Sigmoid colon (tissue), 7 donors: ENCODE measurements at places on chromosomes 13 and 19.

DNA sequence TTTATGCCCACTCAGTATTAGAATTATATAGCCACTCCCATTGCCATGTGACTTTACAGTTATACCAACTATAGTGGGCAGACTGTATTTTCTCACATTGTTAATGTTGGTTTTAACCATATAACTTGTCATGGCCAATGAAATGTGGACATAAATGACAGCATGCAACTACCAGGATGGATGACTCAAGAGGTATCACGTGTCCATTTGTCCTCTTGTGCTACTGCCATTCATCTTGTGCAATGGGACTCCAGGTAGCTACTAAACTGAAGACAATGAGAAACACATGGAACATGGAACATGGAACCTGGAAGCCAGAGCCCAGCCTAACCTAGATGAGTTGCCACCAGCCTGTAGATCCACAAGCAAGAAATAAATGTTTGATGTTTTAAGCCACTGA lies 242.7 kb upstream of the IPO5 start:
- no peak for DNase-seq

GRCh38 chr19:52640916-52641315 lies 2.8 kb upstream of the ZNF83 start:
- no peak for DNase-seq

GRCh38 chr19:35006999-35007365 lies 6.9 kb downstream of the GRAMD1A start:
- no peak for DNase-seq

DNA sequence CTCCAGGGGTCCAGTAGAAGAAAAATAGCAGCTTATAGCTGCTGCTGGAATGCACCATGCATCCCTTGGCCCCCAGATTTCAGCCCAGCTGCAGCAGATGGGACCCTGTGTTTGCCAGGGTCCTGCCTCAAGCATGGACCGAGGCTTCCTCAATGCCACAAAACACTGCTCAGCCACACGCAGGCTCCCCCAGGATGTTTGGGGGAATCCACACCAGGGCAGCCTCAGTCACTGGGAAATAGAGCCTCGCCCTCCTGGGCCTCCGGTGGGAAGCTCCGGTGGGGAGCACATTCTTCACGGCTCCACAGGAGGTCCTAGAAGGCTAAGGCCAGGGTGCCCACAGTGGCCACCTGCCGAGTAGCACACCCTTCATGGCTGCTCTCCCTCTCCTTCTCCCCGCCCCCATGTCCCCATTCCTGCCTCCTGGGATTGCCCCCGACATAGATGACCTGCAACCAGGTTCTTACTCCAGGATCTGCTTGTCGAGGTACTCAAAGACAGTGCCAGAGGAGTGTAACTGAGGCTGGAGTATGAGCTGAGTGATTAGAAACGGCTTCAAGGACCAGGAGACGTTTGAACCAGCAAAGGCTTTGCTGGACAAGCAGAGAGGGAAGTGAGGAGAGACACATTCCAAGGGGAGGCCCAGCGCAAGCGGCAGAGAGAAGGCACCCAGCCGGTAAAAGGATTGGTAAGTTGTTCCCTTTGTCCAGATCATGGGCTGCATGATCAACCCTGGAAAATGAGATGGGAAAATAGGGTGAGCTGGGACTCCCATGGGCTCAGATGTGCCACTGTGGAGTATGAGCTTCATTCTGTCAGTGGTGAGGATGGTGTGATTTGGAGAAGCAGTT lies 110.7 kb upstream of the UQCRFS1 start:
- DNase-seq, result peak; percentile 40

GRCh38 chr13:80348314-80348713 lies 7.4 kb upstream of the SPRY2 start:
- DNase-seq, result no peak

DNA sequence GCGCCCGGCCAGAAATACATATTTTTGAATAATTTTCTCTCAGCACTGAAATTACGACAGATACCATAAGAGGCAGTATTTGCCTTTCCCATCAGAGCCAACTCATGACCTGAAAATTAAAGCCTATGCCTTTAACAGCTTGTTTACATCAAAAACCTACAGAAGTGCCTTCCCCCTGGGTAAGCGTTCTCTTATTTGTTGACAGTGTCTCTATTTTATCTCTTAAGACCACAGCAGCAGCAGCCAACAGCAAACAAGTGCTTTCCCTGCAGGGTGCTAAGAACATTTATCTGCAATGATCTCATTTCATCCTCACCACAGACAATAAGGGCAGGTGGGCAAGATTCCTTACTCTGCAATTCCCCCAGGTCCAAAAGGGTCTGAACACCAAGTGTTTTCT lies 6.0 kb downstream of the AKAP8L start:
- no peak for DNase-seq

DNA sequence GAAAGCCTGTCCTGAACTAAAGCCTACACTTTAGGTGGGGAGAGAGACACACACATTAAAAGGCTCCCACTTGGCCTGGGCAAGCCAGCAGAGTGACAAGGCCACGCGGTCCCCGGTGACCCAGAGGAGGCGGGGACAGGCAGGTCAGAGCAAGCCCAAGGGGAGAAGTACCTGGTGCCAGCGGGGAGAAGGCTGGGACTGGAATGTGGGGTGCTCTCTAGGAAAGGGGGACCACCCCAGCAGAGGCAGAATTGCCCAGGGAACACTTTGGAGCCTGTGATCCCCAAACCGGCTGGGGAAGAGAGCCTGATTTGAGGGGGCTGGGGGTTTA lies 82.3 kb downstream of the RAB20 start:
- no peak for DNase-seq

- no peak for DNase-seq
Observed at GRCh38 chr19:28066161-28066560, 1146.8 kb downstream of the UQCRFS1 start.

GRCh38 chr19:17127671-17128070 lies 52.1 kb downstream of the MYO9B start:
- DNase-seq, result no peak

DNA sequence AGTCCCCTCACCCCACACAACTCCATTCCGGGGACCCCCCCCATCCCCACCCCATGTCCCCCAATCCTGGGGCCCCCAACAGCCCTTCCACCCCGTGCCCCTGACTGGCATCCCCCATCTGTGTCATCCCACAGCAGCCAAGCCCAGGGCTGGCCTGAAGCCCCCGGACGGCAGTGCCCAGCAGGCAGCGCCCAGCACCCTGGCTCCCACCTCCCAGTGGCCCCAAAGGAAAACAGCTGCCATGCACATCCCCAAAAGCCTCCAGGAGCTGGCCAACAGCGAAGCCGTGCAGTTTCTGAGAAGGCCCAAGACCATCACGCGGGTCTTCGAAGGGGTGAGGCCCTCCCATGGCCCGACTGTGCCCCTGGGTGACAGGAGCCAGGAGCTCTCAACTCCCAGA lies 1.4 kb downstream of the SYNGR4 start:
- DNase-seq, result no peak

DNA sequence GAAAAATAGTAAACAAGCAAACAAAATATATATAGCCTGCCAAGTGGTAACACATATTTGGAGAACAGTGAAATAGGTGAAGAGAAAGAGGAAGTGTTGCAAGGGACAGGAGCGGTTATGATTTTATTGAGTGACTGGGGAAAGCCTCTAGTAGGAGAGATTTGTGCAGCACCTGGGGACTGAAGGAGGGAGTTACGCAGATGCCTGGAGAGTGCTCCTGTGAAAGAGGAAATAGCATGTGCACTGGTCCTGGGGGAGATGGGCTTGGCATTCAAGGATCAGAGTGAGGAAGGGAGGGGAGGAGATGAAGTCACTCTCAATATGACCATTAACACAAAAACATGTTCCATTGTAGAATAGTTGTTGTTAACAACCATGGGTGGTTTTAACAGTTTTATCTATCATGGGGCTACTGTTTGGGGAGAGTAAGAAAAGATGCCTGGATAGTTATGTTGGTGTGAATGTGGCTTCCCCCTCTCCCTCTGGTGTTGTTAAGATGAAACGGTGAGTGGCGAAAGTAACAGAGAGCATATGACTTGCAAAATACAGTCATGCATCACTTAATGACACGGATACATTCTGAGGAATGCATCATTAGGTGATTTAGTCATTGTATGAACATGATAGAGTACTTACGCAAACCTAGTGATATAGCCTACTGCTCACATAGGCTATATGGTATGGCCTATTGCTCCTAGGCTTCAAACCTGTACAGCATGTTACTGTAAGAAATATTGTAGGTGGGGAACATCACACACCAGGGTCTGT lies 251.7 kb upstream of the ARGLU1 start:
- DNase-seq, result no peak

- DNase-seq, result no peak
Observed at GRCh38 chr13:26759249-26759906, 1.2 kb downstream of the GPR12 start.

DNA sequence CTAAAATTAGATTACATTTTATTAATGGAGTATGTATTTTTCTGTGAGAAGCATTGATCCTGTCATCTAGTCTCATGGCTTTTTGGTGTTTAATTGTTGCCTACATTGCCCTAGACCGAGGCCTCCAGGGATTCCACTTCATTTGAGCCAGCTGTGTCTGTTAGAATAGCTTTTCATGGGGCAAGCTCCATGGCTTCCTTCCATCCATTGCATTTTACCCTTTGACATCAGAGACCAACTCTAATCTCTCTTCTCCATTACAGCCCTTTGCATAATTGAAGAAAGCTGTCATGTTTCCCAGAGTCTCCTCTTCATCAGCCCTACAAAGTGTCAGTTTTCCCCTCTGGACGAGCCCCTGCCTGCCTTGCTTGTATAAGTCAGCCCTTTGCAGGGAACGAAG lies 70.6 kb downstream of the MTUS2 start:
- DNase-seq, result no peak

- no peak for DNase-seq
Observed at GRCh38 chr19:8491574-8491973, 10.9 kb downstream of the PRAM1 start.

DNA sequence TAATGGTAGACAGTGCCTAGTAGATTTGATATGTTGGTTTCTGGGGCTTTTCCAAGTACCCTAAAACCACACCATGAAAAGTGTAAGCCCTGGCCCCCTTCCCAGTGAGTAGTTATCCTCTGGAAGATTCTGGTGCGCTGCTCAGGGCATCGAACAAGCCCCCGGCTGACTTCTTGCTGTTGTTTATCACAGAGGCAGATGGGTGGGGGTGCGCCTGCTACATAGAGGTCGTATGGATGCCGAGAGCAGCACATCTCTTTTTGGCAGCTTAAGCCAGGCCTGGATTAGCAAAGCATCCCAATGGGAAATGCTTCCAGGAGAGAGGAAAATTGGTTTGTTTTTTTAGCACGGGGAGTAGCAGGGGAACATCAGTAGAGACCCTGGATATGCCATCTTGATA lies 26.3 kb upstream of the SPATA13 start:
- DNase-seq, result no peak

GRCh38 chr13:66477816-66478215 lies 752.3 kb downstream of the PCDH9 start:
- DNase-seq, result no peak

DNA sequence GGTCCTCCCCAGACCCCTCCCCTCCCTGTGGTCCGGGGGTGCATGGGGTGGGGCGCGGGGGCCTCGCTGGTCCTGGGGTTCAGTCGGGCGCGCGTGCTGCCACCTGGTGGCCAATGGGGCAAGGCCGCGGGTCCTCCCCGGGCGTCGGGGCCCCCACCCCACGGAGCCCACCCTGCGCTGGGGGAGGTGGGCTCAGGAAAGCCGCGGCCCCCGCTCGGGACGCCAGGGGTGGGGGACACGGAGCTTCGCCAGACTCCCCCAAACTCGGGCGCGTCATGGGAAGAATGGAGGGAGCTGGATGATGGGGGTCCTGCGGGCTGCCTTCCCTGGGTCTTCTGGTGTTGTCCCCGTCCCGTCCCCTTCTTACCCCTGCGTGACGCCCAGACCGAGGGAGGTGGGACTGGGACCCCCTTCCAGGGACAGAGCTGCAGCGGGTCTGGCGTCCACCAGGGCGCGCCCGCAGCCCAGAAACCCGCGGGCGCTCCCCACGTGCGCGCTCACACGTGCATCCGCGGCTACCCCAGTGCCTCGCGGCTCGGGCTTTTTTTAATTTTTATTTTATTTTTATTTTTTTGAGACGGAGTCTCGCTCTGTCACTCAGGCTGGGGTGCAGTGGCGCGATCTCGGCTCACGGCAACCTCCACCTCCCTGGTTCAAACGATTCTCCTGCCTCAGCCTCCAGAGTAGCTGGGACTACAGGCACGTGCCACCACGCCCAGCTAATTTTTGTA lies 19.8 kb upstream of the TCF3 start:
- DNase-seq, result no peak

DNA sequence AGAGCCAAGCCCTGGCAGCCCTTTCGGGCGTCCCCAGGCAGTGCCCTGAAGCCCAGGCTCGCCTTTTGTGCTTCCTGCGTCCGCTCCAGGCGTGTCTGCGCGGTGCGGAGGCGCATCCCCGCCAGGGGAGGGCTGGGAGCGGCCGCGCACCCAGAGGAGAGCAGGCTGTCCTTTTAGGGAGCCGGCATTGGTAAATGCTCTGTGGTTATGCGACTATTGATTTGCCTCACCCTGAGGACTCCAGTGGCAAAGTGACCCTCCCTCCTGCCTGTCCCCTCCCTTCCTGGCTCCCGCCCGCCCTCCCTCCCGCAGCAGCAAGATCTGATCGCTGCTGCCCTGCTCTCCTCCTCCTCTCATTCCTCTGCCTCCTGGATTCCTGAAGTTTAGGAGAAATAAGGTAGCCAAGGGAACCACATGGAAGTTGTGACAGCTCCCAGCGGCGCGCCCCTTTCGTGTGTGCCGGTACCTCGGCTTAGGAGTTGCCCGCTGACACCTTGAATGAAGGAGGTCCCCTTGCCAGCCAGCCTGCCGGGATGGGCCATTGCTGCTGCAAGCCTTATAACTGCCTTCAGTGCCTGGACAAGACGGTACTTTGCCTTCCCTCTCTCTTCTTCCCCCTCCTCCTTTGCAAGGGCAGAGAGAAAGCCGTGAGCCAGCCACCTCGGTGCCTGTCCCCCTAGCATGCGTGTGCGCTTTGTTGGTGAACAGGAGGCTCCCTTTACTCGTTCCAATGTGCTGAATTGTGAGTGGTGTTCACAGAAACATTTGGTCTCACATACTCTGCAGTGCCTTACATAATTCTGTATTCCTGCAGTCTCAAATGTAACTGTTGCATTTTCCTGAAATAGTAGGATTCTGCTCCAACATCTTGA lies 166.9 kb downstream of the SLC7A1 start:
- no peak for DNase-seq

GRCh38 chr13:111919286-111919685 lies 147.7 kb upstream of the SOX1 start:
- no peak for DNase-seq

DNA sequence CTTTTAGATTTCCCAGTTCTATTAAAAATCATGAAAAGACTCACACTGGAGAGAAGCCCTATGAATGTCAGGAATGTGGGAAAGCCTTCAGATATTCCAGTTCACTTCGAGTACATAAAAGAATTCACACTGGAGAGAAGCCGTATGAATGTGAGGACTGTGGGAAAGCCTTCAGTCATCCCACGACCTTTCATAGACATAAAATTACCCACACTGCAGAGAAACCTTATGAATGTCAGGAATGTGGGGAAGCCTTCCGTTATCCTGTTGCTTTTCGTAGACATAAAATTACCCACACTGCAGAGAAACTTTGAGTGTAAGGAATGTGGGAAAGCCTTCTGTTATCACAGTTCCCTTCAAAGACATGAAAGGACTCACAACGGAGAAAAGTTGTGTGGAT lies 55.2 kb downstream of the ZNF627 start:
- DNase-seq, result no peak
